Head of caudate nucleus (tissue), 42 donors: ENCODE measurements at places on chromosomes 6 and 20.

GRCh38 chr20:46118481-46119020, 437 bp downstream of the CD40 start:
- no peak for DNase-seq

DNA sequence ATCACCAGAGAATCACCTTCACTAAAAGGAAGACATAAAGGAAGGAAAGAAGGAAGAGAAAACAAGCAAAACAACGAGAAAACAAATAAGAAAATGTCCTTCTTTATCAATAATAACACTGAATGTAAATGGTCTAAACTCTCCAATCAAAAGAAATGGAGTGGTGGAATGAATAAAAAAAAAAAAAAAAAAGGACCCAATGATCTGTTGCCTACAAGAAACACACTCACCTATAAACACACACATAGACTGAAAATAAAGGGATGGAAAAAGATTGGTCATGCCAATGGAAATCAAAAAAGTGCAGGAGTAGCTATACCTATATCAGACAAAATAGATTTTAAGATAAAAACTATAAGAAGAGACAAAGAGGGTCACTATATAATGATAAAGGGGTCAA, 30.2 kb upstream of the HLA-E start:
- DNase-seq: no peak

DNA sequence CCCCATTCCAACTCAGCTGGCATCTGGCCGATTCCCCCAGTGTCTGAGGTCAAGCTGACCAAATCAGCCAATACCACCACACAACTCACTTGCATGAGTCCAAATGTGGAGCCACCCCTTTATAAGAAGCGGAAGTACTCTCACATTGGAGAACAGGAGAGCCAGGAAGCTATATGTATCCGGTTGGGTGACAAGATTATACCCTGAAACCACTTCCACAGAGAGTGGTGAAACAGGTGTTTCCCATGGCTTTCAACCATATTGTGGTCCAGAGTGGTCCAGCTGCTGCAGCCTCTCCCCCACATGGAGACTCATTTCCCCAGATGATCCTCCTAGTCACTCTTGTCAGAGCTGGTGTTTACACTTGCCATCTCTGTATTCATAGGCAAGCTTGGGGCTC, 24.0 kb upstream of the SERINC1 start:
- no peak for DNase-seq

DNA sequence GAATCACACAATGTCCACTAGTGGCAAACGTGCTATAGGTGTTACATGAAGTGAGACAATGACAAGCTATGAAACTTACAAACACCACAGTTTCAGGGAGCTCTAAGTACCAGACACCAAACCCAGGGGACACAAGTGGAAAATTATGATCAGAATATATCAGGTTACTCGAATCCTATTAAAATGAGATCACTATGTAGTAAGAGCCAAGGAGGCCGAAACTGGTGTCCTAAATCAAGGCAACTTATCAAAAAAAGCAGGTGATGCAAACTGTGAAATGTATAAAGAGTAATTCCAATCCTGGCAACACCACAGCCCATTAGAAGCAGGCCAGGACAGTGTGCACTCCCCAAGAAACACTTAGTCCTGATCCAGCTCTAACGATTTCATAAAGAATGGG, 100.3 kb downstream of the ARHGAP18 start:
- DNase-seq: no peak

DNA sequence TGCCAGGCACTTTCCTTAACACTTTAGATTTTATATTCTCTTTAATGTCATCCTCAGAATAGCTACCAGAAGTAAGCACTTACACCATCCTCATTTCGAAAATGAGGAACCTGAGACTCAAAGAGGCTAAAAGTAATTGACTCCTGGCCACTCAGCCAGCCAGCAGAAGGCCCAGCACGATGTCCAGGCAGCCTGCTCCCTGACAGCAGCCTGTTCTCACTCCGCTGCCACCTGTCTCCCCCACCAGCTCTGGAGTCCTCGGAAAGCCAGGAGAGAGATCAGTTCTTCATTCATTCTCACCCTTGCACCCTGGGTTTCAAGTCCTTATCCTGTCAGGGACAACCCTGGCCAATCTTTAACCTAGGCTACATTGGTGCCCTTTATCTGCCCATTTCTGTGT, 174.0 kb downstream of the SASH1 start:
- no peak for DNase-seq

DNA sequence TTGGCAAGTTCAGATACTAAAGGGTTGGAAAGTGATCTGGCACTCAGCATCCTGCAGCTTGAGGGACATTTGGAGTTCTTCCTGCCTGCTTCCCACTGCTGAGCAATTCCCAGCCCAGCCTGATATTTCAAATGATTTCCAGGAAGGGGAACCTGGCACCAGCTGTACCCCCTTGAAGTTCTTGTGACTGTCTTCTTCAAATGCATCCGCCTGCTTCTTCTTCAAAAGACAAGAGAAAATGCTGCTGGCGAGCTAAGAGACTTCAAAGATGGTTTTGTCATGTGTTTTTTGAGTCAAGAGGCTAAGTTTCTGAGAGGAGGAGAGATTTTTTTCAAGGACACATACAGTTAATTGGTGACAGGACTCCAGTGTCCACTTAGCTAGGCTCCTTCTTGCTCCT, 42.6 kb upstream of the B4GALT5 start:
- DNase-seq: no peak

DNA sequence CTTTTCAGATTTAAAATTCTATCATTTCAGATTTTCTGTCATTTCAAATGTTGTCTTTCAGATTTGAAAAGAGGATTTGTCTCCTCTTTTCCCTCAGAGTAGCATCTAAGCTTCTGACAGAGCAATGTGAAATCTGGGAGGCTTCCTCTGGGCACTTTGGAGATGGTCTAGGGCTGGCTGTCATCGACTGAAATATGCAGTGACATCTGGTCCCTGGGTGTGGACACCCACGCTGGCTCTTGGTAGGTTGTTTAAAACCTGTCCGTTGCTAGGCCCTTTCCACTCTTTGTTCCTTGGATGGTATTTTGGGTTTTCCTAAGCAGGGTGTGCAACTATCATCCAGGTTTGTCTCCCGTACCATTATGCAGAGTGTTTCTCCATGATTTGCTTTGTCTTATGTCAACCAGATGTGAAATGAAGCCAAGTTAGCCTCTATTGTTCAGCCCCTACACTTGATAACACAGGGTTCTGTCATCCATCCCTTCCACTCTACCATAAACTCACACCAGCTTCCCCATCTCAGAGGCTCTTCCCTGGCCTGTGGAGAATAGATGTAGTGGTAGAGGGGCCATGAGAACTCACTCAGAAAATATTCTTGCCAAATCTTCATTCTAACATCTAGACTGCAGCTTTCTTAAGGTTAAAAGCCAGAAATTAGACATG, 5.0 kb upstream of the VIP start:
- DNase-seq: no peak
